Stimulated activated CD4-positive, alpha-beta T cell treated with anti-CD3 and anti-CD28 coated beads, TNF-alpha, amount 100 ng/mL, for 48 hours (primary cell): ENCODE measurements at places on chromosomes 12 and 14.

DNA sequence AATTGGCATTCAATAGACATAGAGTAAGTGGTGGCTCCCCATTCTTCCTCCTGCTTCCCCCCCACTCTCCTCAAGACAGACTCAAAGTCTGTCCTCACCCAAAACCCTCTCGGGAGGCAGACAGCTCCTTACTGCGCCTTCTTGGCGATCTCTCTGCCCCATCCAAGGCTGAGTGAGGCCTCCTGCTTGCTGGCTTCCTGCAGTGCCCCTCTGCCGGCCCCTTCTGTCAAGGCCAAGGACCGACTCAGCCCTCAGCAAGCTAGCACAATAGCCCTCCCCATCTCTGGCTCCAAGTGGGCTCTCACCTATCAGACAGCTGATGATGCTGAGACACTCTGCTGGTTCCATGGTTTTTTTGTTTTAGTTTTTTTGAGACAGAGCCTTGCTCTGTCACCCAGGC is 62.5 kb upstream of the DLK1 start:
- no peak for DNase-seq

DNA sequence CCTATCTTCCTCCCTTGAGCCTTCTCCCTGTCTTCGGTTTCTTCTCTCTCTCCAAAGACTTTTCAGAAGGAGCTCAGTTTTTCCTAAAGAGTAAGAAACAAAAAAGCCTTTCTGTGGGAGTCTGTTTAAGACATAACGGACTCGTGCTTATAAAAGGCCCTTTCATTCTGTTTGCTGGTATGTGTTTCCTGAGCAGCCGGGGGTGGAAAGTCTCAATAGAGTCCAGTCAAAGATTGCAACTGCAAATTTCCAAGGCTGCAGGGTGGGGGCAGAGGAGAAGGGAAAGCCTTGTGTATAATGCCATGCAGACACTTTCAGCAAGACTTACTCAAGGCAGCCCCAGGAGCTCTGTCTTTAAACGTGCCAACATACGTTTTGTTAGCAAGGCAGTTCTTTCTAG is 62.2 kb downstream of the GNG2 start:
- DNase-seq: no peak

DNA sequence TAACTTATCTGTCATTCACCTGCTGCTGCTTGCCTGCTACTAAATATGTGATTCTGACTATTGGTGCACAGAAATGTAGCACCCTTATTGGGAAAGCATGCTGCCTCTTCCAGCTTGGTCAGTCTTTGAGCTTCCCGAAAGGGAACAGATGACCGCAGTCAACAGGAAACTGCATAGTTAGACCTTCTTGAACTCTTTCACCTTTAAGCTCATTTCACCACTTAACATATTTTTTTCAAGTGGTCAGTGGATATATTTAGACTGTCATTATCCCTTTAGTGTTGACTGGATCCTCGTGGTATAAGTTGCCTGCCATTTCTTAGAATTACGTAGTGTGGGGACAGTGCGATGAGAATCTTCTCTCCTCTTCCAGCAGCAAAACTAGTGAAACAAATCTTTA is 224.9 kb downstream of the FBXL14 start:
- no peak for DNase-seq

DNA sequence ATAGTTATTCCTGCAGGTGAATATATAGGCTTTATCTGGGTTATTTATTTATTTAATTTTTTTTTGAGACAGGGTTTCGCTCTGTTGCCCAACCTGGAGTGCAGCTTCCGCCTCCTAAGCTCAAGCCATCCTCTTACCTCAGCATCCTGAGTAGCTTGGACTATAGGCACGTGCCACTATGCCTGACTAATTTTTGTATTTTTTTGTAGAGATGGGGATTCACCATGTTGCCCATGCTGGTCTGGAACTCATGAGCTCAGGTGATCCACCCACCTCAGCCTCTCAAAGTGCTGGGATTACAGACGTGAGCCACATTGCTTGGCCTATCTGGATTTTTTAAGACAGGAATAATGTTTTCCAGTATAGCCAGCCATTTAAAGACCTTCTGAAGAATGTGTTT is 2.0 kb downstream of the RAN start:
- no peak for DNase-seq

DNA sequence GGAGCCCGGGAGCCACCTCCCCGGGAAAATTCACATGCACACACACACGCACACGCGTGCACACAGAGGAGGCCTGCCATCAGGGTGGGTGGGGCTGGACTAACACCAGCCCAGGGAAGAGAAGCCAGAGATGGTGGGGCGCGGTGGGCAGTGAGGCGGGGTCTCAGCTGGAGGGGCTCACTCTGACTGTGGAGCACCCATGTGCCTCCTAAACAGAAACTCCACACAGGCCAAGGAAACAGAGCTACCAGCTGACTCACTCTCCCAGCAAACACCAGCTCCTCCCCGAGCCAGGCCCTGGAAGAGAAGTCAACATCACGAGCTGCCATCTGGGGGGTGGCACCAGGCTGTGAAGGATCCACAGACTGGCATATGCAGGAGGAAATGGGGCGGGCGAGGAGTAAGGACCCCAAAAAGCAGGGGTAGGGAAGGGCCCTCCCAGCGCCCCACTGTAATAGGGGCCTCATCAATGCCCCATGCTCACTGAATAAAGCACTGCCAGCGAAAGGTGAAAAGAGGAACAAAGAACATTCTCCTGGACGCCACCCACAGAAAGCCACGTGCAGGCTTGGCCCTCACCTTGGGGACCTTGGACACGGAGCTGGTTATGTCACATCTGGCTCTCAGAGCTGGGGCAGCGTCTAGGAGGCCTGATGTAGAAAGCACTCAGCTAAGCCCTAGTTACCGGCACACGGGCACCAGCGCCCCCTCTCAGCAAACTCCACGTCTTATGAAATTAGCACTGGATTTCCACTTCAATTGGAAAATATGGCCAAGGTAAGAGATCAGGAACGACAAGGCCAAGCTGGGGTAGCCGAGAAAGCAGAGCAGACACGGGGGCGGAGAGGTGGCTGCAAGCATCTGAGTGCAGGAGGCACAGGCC is 8.4 kb upstream of the INF2 start:
- DNase-seq: no peak

DNA sequence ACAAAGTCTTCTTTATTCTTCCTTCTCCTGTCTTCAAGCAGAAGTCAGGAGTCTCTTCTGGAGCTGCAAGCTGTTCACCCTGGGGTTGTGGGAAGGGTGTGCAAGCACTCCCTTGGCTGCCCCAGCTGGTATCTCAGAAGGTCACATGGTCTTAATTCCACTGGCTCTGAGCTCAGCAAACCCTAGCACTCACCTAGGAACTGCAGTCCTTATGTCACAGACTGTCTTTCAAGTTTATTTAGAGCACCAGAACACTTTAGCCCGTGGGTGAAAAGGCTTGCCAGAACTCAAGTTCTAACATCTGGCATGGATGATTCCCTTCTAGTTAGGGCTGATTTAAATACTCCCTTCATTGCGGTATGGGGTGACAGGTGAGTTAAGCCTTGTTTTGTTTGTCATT is 379.0 kb downstream of the CCER1 start:
- no peak for DNase-seq

- no peak for DNase-seq
Observed at GRCh38 chr12:129152351-129153104, 299.2 kb downstream of the GLT1D1 start.

DNA sequence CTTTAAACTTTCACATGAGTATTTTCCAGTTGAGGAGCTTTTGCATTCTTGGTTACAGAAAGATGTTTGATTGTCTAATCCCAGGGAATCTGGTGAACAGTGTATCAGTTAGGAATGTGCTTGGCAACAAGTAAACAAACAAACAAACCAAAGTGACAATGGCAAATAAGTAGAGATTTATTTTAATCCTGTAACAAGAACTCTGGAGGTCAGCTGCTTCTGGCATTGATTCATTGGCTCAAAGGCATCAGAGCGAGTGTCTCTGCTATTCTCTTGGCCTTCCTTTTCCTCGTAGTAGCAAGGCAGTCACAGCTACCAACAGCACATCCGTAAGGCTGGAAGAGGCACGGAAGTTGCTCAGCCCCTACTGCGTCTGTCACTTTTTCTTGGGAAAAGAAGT is 37.2 kb downstream of the CRADD start:
- DNase-seq: no peak

- no peak for DNase-seq
Observed at GRCh38 chr12:125280482-125281377, 215.5 kb downstream of the AACS start.

- DNase-seq: no peak
Observed at GRCh38 chr12:43636725-43637463, 84.9 kb upstream of the ADAMTS20 start.

DNA sequence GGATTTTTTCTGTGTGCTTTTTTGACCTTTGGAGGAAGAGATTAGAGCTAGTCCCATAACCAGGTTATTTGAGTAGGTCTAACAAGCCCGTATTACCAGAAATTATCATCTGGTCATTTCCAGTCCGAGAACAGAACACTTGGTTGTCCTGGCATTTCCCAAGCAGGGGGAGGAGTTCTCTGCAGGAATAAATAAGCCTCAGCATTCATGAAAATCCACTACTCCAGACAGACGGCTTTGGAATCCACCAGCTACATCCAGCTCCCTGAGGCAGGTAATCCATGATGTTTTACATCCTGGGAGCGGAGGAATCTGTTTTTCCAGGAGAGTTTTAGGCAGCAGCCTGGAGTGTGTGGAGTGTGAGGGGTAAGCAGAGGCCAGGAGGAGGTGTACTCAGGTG is at the start of gene SERPINA3:
TSS of gene SERPINA3 (plus strand) at position 218 of the 400 bp plus-strand sequence. CDS start 2,051 bp downstream, outside the sequence.
- no peak for DNase-seq

GRCh38 chr14:36661506-36662257 is at the start of gene PAX9:
Gene PAX9, plus strand, starts transcription at chr14:36661860. Its CDS starts 230 bp downstream, at chr14:36662090.
- no peak for DNase-seq

- DNase-seq: no peak
Observed at GRCh38 chr14:71267007-71267513, 359.8 kb downstream of the PCNX1 start.

DNA sequence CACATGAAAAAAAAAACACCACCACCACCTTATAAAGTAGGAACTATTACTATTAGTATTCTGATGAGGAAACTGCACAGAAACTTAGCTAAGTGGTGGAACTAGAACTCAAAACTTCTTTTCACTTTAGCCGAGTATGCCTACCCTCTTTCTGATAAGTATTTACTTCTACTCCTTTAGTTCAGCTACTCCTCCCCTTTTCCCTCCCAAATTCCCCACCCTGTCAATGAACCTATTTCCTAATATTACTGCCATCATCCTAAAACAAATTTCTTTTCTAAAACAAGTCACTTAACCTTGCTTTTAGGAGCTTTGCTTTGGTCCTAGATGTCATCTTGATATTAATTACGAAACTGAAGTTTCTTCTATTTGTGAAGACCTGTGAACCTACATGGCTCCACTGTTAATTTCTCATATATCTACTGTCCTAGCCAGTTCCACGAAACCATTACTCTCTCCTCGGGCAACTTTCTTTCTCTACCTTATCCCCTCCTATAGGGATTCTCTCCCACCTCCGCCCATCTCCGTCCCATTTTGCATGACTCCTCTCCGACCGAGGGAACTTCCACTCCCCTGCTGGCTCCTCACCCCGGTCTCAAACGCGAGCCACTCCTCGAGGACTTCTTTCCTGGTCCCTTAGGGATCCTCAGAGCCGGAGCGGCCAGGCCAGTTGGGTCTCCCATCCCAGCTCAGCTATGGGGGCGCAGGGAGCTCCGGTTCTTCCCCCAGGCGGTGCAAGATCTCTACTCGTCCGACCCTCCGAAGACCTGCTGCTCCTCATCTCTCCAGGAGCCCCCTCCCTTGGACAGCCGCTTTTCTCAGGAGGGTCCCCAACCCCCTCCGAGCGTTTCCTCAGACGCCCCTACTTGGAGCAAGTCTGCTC is 1.1 kb downstream of the NUMB start:
- DNase-seq: no peak

GRCh38 chr12:59459966-59460660 is 135.7 kb upstream of the SLC16A7 start:
- no peak for DNase-seq

GRCh38 chr12:19288603-19289244 is 150.6 kb upstream of the AEBP2 start:
- no peak for DNase-seq

- peak; percentile 4 for DNase-seq
Observed at GRCh38 chr14:88422919-88423650, 37.6 kb downstream of the SPATA7 start.

DNA sequence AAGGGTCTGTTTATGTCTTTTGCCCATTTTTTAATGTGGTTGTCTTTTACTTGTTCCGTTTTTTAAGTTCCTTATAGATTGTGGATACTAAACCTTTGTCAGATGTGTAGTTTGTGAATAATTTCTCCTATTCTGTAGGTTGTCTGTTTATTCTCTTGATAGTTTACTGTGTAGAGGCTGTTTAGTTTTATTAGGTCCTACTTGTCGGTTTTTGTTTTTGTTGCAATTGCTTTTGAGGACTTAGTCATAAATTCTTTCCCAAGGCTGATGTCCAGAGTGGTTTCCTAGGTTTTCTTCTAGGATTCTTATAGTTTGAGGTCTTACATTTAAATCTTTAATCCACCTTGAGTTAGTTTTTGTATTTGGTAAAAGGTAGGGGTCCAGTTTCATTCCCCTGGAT is 33.9 kb downstream of the SLC39A9 start:
- no peak for DNase-seq

DNA sequence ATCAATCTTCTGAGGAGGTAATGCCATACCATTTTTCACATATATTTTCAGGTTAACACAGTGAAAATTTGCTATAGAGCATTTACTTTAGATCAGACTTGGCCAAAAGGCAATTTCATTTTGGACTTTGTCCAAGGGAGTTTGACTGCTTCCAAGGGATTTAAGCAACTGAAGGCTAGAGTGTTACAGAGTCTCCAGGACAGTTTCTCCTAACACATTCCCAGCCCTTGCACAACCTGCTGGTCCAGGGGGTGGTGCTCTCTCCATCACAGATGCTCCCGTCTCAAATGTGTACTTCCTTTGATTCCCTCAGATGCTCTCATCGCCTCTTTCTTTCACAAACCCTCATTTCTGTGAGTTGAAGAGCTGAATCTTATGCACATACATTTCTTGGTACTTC is 143.1 kb downstream of the TPH2 start:
- DNase-seq: no peak

DNA sequence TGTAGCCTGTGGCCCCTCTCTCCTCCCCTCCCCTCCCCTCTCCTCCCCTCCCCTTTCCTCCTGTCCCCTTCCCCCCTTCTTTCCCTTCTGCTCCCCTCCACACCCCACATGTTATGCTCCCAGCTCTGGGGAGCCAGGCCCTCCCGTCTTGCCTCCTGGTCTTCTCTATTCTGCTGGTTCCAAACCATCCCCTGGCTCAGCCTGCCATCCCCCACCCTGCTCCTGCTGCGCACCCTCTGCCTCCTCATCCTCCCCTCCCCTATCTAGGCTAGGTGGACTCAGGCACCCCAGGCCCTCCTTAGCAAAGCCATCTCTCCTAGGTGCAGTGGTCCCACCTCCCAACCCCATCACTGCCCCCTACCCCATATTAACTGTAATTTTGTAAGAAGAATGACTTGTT is 99.5 kb downstream of the CALM1 start:
- DNase-seq: no peak

DNA sequence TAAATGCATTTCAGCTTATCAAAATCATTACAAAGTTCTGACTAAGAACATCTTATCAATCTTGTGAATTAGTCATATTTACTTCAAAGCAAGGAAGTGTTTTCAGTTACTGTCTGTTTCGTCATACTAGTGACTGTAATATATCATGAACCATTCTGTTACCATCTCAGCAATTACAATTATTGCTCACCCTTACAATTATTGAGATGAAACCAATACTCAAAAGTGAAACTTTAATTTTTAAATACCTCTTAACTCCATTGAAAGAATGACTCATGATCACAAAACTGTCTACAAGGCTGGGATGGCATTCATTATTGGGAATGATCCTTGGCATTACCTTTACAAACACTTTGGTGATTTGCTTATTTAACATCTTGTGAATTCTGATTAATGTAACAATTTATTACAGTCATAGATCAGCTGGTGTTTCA is 90.3 kb downstream of the RPS6KA5 start:
- no peak for DNase-seq
